ENCODE measurements at places on chromosomes 6 and 20.
A peak's percentile ranks its signal among the peaks of the same experiment; 100 is the strongest.

DNA sequence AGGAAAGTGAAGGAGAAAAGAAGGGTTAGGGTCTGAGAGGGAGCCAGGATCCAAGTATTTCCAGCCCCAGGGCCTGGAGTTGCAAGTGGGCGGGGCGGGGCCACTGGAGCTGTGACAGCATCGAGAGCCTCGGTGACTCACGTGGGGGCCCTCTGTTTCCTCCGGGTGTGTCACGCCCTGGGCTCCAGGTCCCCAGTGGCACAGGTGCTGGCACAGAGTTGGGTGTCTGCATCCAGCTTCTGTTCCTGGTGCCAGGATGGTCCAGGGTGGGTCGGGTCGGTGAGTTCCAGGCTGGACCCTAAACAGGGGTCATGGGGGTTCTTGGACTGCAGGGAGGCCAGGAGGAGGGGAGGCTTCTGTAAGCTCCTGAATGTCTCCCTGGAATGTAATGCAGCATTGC is 16.7 kb downstream of the RAET1L start:
- no peak for DNase-seq

DNA sequence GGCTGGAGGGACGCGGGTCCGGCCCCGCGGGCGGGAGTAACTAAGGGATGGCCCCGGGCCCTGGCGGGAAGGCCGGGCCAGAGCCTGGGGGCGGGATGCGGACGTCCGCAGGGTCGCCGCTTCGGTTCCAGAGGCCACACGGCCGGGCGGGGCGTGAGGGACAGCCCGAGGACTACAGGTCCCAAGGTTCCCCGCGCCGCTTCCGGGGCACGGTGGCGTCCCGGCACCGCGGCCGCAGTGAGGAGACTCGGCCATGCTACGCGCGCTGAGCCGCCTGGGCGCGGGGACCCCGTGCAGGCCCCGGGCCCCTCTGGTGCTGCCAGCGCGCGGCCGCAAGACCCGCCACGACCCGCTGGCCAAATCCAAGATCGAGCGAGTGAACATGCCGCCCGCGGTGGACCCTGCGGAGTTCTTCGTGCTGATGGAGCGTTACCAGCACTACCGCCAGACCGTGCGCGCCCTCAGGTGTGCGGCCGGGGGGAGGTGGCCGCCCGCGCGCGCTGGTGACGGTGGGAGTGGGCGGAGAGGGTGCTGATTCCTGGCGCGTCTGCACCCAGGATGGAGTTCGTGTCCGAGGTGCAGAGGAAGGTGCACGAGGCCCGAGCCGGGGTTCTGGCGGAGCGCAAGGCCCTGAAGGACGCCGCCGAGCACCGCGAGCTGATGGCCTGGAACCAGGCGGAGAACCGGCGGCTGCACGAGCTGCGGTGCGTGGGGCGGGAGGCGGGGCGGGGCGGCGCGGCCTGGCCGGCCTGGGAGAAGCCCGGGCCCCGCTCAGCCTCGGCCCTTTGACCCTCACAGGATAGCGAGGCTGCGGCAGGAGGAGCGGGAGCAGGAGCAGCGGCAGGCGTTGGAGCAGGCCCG is at the start of gene MRPS26:
Gene MRPS26 (plus strand): TSS at position 237 of the 861 bp plus-strand sequence. CDS start 17 bp downstream, at position 254.
- peak; percentile 54 for DNase-seq

- DNase-seq = no peak
Measured at GRCh38 chr20:40506537-40506939, 182.5 kb downstream of the MAFB start.

GRCh38 chr6:43159599-43159998 is 11.5 kb upstream of the SRF start:
- no peak for DNase-seq

- DNase-seq = no peak
Measured at GRCh38 chr6:62298745-62299392, 12.8 kb upstream of the KHDRBS2 start.

DNA sequence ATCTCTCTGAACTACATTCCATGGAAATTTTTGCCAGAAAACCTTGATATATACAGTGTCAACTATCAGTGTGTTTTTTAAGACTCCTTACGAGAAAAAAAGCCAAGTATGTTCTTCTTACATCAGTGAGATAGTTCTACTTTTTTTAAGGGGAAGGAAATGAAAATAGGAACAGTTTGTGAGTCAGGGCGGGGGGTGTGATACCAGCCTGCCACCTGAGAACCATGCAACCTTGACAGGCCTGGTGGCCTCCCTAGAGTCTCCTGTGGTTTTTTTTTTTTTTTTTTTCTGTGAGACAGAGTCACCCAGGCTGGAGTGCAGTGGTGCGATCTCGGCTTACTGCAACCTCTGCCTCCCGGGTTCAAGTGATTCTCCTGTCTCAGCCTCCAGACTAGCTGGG is 96.3 kb upstream of the GCM1 start:
- no peak for DNase-seq

GRCh38 chr6:34318499-34319470 is 70.0 kb upstream of the SMIM29 start:
- DNase-seq = no peak

GRCh38 chr6:129281168-129281796 is 398.3 kb downstream of the LAMA2 start:
- DNase-seq = no peak

GRCh38 chr6:24284006-24284405 is 73.9 kb downstream of the DCDC2 start:
- DNase-seq = no peak

DNA sequence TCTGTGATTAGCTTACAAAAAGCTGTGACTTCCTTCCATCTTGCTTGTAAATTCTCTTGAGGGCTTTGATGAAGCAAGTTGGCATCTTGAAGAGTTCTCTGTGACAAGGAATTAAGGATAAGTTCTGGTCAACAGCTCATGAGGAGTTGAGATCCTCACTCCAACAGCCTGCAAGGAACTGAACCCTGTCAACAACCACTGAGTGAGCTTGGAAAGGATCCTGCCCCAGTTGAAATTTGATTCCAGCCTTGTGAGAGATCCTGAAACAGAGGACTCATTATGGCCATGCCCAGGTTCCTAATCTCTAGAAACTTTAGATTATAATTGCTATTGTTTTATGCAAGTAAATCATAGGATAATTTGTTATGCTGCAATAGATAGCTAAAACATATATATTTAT is 133.7 kb downstream of the PTCHD4 start:
- no peak for DNase-seq

- DNase-seq = no peak
Measured at GRCh38 chr20:58883241-58883691, 30.8 kb downstream of the GNAS start.

GRCh38 chr6:100266494-100267401 is 198.0 kb downstream of the SIM1 start:
- no peak for DNase-seq

DNA sequence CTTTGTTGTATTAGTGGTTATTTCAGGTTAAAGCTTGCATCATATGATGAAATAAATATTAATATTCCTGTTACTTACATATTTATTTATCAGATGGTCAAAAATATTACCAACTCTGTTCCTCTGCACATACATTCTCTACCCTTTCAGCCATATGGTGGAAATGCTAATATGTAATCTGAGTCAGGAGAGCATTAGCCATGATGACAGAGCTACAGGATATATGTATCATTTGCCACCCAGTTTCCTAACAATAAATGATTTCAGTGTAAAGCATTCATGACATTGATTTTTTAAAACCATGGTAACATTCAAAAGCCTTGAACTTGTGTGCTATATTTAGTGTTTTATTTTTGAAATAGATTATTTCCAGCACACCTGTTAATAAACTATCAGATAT is 16.6 kb downstream of the POPDC3 start:
- DNase-seq = no peak

DNA sequence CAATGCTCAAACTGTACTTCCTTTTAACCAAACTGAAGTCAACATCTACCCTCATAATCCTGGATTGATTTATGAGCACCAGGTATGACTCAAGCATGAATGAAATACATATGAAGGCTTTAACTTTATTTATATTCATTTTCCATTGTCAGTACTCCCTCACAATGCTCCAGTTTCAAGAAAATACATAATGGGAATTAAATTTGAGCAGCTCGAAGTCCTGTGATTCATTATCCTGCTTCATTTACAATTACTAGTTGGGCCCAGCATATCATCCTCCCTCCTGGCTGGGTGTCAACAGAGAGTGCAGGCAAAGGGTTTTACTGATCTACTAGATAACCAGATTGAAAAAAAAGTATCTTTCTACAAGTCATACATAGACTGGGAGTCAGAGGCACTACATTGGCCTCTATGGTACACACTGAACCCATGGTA is 10.1 kb downstream of the SAMHD1 start:
- no peak for DNase-seq

DNA sequence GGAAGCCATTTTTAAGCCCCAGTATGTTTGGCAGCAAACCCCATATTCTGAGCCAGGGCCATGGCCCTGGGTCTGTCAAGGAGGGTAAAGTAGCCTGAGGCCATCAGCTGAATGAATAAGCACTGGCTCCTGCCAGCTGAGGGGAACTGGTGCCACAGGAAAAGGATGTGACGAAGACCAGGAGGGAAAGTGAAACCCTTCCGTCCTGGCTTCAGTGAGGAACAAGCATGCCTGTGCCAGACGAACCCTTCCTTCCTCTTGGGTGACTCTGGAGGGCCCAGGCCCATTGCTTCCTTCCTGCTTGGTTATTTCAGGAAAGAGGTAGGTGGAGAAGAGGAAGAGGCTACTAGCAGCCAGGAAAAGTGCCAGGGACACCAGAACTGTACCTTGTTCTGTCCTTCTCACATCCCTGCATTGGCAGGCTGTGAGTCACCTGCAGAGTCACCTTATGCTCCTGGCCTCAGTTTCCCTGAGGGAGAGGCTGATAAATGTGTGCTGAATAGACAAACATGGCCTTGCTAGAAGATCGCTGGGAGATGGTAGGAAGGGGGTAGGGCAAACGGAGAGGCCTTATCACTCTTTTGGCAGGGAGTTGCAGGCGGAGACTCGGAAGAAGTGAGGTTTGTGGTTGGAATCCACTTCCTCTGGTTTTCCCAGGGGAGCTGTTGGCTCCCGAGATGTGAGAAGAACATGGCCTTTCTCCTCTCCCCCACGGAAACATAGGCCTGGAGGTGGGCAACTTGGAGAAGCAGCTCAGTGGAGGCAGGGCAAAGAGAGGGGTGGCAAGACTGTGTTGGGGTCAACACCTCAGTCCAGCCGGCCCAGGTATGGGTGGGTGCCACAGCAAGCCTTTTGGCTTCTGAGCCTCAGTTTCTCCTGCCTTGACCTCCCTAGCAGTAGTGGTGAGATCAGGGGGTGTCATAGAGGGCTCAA is 37.4 kb downstream of the COX4I2 start:
- DNase-seq = peak; percentile 22

- no peak for DNase-seq
Measured at GRCh38 chr6:74222768-74223333, 526.8 kb downstream of the CD109 start.

Measured in activated naive CD4-positive, alpha-beta T cell (primary cell).